ENCODE measurements at places on chromosomes 7 and 10.

GRCh38 chr7:85290269-85290668, 103.4 kb upstream of the SEMA3D start:
- no peak for DNase-seq

GRCh38 chr7:94145602-94146001, 141.4 kb upstream of the BET1 start:
- DNase-seq: peak; percentile 50

DNA sequence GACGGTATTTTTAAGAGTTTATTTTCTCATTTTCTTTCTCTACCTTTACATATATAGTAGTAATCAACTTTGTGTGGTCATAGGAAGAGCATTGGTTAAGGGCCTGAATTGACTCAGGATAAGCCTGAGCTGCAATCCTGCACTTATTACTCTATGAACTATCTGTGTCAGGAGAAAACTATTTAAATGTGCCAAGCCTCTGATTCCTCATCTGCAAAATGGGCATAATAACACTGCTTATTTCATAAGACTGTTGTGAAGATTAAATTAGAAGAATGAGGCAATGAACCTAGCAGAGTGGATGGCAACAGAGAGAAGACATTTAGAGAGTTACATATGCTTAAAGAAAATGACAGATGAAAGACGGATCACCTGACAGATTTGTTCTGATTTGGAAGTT, 175.5 kb downstream of the RELN start:
- DNase-seq: no peak

DNA sequence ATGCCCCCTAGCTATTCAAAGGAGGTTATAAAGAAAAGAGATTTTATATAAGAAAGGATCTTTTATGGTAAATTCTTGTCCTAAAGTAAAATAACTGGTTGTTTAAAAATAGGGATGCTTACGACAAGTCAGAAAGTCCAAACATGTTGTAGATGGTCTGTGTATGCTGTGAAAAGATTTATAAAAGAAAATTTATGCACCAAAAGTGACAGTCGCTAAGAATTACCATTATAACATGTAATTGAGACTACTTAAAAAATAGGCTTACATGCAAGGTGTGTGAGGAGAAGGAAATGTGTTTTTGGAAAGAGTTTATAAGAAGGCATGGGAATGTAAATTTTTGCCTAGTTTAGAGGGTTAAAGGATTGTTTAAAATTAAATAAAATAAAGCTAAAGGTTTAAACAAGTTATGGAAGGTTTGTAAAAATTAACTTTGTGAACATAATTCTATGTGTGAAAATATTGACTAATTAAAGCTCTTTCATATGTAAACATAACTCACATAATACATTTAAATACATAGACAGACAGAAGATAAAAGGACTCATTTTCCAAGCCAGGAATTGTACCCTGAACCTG, 118.5 kb downstream of the LYZL1 start:
- DNase-seq: no peak
